HS-5 (cell line): ENCODE measurements at places on chromosomes 11 and 22.

DNA sequence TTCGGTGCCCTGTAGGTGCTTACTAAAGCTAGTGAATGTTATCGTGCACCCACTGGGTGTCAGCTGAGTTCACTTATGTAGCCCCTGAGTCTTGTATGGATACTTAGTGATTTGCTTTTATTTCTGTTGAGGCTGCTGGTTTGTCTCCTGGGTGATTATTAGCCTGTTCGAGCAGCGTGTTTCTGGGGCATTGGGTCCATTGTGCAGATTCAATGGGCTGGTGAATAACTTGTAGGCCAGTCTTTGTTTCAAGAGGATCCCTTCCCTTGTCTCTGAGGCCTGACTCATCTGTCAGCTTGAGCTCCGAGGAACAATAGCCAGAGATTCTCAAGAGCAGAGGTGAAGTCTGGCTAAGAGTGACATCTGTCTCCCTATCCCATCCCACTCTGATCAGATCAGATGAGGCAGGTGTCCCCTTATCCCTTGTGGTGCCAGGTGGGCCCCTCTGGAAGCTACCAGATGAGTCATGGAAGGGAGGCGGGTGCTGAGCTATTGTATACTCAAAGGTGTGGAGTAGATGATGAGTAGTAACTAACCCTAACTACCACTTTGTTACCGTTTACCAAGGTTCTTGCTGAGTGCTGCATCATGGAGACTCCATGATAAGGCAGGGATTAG, 3.7 kb downstream of the MIAT start:
- DNase-seq: no peak

GRCh38 chr11:3153291-3153861, 11.7 kb downstream of the OSBPL5 start:
- DNase-seq: no peak

DNA sequence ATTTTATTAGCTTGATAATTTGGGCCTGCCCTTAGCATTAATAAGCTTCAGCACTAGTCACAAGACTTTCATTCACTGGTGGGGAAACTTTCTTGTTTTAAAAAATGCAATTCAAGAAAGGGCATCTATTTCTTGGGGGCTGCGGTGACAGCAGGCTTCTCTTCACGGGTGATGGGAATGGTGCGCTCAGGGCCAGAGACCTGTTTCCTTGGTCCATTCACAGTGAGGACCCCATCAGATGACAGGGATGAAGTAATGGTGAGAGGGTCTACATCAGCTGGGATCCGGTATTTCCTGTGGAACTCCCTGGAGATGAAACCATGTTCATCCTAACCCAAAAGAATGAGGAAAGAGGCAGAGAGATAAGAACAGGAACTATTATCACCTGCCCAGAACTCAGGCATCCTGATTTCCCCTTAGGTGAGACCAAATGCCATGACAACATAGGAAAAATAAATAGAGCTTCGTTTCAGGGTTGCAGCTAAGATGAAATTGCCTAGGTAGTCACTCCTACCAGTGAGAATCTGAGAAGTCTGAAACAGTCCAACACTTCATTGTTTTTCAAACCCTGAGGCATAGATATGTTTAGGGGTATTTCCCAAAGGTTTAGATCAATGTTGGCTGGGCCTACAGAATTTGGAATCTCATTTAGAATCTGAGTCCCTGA, 2.8 kb downstream of the CRYAB start:
- no peak for DNase-seq

DNA sequence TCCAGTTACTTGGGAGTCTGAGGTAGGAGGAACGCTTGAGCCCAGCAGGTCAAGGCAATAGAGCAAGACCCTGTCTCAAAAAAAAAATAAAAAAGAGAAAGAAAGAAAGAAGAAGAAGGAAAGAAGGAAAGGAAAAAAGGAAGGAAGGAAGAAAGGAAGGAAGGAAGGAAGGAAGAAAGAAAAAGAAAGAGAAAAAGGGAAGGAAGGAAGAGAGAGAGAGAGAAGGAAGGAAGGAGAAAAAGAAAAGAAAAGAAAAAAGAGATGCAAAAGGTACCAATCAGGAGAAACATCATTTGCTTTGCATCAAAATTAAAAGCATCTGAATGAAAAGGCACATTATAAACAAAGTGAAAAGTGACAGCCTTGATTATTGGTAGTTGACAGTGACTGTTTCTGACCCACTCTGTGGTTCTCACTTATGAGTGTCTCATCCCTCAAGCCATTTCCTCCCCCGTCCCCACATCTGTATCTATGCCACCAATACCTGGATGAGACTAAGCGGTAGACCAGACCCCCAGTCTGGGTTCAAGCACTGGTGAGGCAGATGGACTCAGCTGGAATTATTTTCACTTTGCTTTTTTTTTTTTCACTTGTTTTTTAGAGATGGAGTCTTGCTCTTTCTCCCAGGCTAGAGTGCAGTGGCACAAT, 33.0 kb upstream of the XBP1 start:
- no peak for DNase-seq
